Pulmonary artery endothelial cell (primary cell): ENCODE measurements at places on chromosomes 1 and 21. TPM values are rescaled to one million over a fixed set of nuclear protein-coding genes. Genes with fewer than 3 reads are reported as not detected.

DNA sequence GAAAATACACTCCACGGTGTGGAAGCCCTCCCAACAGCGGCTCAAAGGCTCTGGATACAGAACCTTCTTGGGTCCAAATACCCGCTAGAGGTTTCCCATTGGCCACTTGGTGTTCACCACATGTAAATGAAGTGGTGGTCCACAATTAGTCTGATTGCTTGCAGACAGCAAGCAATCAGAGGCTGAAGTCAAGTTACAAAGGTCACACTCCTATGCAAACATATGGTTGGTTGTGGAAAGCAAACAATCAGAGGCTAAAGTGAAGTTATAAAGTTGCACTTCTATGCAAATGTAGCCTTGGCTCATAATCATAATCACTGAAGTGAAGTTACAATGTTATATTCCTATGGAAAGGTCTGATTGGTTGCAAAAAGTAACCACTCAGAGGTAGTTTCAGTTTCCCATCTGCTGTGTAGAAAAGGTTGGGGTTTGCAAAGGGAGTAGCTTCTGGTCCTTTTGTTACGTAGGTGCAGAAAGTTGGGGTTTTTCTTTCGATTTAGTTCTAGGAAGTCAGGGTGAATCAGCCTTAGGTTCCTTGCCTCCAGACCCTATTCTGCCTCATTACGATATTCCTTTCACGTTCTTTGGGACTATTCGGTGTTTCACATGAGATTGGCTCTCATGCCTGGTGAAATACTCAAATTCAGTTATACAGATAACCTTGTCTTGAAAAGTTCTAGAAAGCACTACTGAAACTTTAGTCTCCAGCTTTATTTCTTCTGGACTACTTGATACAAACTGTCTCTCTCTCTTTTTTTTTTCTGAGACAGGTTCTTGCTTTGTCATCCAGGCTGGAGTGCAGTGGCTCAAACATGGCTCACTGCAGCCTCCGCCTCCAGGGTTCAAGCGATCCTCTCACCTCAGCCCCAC, 36.7 kb upstream of the MTF2 start:
- DNase-seq, result no peak

DNA sequence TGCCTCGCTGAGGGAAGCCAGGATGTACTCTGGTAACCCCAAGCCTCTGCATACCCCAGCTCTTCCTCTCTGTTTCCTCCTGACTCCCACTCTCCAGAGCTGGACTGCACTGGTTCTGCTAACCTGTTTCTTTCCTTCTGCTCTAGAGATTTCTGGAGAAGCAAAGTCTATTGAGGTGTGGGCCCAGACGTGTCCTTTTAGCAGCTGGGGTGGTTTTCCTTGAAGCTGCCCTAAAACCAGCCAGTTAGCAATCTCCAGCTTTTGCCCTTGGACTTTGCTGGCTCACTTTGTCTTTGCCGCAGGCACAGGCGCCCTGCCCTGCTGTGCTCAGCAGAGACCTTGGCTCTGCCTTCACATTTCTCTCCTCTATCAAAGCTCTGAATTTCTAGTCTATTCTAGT, 171.8 kb upstream of the IVNS1ABP start:
- DNase-seq, result no peak

GRCh38 chr1:67710417-67710816, 25.4 kb downstream of the GADD45A start:
- no peak for DNase-seq

DNA sequence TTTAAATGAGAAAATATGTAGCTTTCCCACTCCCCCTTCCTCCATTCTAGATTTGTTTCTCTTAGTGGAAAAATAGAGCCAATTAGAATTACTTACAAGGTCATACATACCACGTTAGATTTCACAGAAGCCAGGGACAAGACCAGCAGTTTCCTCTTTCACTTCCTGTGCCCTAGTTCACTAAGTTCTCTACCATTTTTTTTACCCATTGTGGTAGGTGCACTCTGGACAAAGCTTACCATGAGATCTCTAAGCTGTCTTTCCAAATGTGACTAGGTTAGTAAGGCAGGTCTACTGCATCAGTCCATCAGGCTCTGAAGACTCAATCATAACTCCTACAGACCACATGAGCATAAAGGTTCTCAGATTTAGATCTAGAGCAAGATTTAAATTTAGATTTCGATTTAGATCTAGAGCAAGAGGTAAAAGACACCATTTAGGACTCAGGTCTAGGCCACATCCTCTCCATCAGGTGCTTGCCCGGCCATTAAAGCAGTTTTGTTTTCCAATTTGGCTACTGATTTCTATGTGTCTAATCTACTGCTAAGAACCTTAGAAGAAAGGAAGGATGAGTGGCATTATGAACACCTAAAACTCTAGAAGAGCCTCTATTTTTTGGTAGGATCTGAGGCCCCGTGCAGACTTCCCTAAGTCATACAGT, 235.3 kb downstream of the FAF1 start:
- DNase-seq, result no peak

- no peak for DNase-seq
These were observed 5.5 kb downstream of the MRPS6 start for GRCh38 chr21:34078915-34079314.

The APOBEC4 gene
- total RNA-seq, result not detected in 2 replicates

The RXFP4 gene
- total RNA-seq, result 0.14 TPM in 1 of 2 replicates, not detected in the other
